Calu3 (cell line): ENCODE measurements at places on chromosomes 16 and 17. TPM values are rescaled to one million over a fixed set of nuclear protein-coding genes. Genes with fewer than 3 reads are reported as not detected.
A peak's percentile ranks its signal among the peaks of the same experiment; 100 is the strongest.

GRCh38 chr17:46003907-46004748, 5.1 kb downstream of the STH start:
- no peaks in the 10 kb centered on the region for H3K36me3 ChIP-seq
- H3K4me1 ChIP-seq: peaks cover 19% of the 10 kb centered on the region
- no peak overlapping the region for H3K4me3 ChIP-seq
- peaks cover 17% of the 10 kb centered on the region for H3K27me3 ChIP-seq
- DNase-seq: peak; percentile 62
- H3K27ac ChIP-seq: no peak overlapping the region

- no peak overlapping the region for H3K4me3 ChIP-seq
- H3K27ac ChIP-seq: no peak overlapping the region
- H3K27me3 ChIP-seq: peaks cover 80% of the 10 kb centered on the region
- H3K36me3 ChIP-seq: no peaks in the 10 kb centered on the region
Observed at GRCh38 chr16:89009343-89010209, 32.6 kb upstream of the CBFA2T3 start.

GRCh38 chr16:81657224-81657623, 121.9 kb upstream of the PLCG2 start:
- DNase-seq: no peak
- no peak overlapping the region for H3K4me3 ChIP-seq
- peaks cover 23% of the 10 kb centered on the region for H3K36me3 ChIP-seq
- H3K27me3 ChIP-seq: no peaks in the 10 kb centered on the region
- no peak overlapping the region for H3K27ac ChIP-seq

The PYDC1 gene
- total RNA-seq: not detected in 2 replicates
